ENCODE measurements at places on chromosomes 6 and 20. TPM values are rescaled to one million over a fixed set of nuclear protein-coding genes. Genes with fewer than 3 reads are reported as not detected.

Gene OPRL1
- 1.5 TPM for total RNA-seq

Gene FLRT3
- 2.6 TPM for total RNA-seq

Gene AIG1
- total RNA-seq = 25.6 TPM

Gene MDFI
- total RNA-seq = 0.49 TPM

Gene TGM2
- 428 TPM for total RNA-seq

Gene TTK
- 19.0 TPM for total RNA-seq

Gene GPANK1
- 8.9 TPM for total RNA-seq

Gene GSS
- total RNA-seq = 54.9 TPM

Gene ZNF311
- total RNA-seq = 0.16 TPM

Gene SLC22A16
- total RNA-seq = not detected

Gene HDGFL1
- total RNA-seq = not detected

Gene SMOC2
- not detected for total RNA-seq

All from A549 treated with dexamethasone at 1 μM for 4 hours (cell line).